Activated CD8-positive, alpha-beta memory T cell treated with anti-CD3 and anti-CD28 coated beads, Interleukin-2, amount 10 ng/mL, durations not matched to agents 7 days and 5 days (primary cell): ENCODE measurements at places on chromosomes 4 and X. TPM values are rescaled to one million over a fixed set of nuclear protein-coding genes. Genes with fewer than 3 reads are reported as not detected.

Gene SLC10A6
- total RNA-seq = not detected

Gene AR
- total RNA-seq = 0.06 TPM

Gene MAOB
- not detected for total RNA-seq

Gene SH2D1A
- 61.8 TPM for total RNA-seq

Gene CSAG1
- total RNA-seq = not detected

Gene DCLK2
- 0.07 TPM for total RNA-seq

Gene SPACA5
- not detected for total RNA-seq

Gene RGN
- not detected for total RNA-seq

Gene SATL1
- not detected for total RNA-seq

Gene PLXNB3
- total RNA-seq = 0.50 TPM

Gene ADGRL3
- total RNA-seq = not detected

Gene FAT4
- total RNA-seq = not detected

Gene INTU
- total RNA-seq = 0.12 TPM

Gene SPATA4
- total RNA-seq = not detected

Gene INPP4B
- total RNA-seq = 23.5 TPM

Gene ALPK1
- total RNA-seq = 17.7 TPM

Gene ADAMTS3
- total RNA-seq = not detected

Gene STX18
- total RNA-seq = 26.5 TPM

Gene PRSS12
- not detected for total RNA-seq

Gene PAGE1
- total RNA-seq = not detected

Gene PHOX2B
- total RNA-seq = not detected

Gene EIF2S3
- 179 TPM for total RNA-seq

Gene CTAG2
- 30.3 TPM for total RNA-seq

Gene ZCCHC12
- total RNA-seq = not detected

Gene HTRA3
- total RNA-seq = not detected

Gene COX7B2
- total RNA-seq = not detected

Gene HTN1
- not detected for total RNA-seq

Gene NDP
- not detected for total RNA-seq

Gene CLNK
- total RNA-seq = 0.18 TPM

Gene SLC25A4
- total RNA-seq = 5.8 TPM

Gene VCX3B
- total RNA-seq = not detected

Gene PCDH18
- total RNA-seq = not detected

Gene STAP1
- 32.4 TPM for total RNA-seq

Gene HSD17B13
- 0.09 TPM for total RNA-seq

Gene NOX1
- total RNA-seq = not detected

Gene PLRG1
- total RNA-seq = 91.8 TPM

Gene LARP1B
- 15.3 TPM for total RNA-seq

Gene DCAF8L1
- total RNA-seq = not detected

Gene SHROOM4
- total RNA-seq = not detected

Gene LRAT
- not detected for total RNA-seq

Gene VCX
- not detected for total RNA-seq

Gene TRO
- 3.2 TPM for total RNA-seq

Gene UGT8
- total RNA-seq = 0.29 TPM

Gene TMPRSS11E
- total RNA-seq = 0.12 TPM

Gene ATG4A
- total RNA-seq = 13.0 TPM

Gene TXK
- 24.0 TPM for total RNA-seq

Gene SCLT1
- 31.3 TPM for total RNA-seq

Gene IQSEC2
- total RNA-seq = 0.40 TPM

Gene PITX2
- not detected for total RNA-seq

Gene ALB
- not detected for total RNA-seq

Gene ACE2
- total RNA-seq = not detected

Gene SH3BP2
- 105 TPM for total RNA-seq

Gene RAB40AL
- total RNA-seq = 0.55 TPM
